ENCODE measurements at places on chromosomes 1 and 21.

DNA sequence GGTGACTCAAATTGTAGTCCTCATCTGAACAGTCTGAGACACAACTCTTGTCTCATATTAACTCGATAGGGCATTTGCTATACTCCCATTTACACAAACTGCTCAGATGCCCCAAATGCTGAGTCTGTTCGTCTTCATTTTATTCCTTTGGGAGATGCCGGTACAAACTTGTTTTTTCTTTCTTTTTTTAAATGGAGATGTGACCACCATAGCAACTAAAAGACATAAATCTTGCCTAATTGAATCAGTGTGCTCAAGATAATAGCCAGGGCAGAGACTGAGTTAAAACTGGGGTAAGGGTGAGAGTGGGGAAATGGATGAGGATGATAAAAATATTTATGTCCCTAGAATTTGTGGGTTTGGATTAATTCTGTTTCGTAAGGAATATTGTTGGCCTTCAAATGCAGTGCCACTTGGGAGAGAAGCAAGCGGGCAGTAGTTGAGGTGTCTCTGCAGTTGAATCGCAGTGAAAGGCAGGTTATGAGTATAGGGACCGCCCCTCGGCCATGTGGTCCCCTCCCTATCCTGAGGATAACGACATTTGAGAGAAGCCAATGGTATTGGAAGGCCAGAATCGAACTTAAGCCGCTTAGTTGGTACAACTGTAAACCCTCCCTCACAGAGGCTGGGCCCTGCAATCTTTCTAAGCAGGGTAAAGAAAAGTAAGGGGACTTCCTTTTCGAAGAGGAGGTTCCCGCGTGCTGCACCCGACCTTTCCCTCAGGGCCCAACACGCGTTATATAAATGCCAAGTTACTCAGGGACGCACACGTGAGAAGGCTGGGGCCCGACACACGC lies 859 bp upstream of the LRRC8B start:
- no peak for DNase-seq

GRCh38 chr1:192904438-192904895 lies 95.6 kb downstream of the RGS2 start:
- peak; percentile 68 for DNase-seq

- DNase-seq = no peak
Observed at GRCh38 chr1:27400082-27400962, 7.9 kb downstream of the GPR3 start.

GRCh38 chr1:66108624-66109023 lies 315.9 kb downstream of the PDE4B start:
- no peak for DNase-seq

GRCh38 chr1:161261261-161262235 lies 3.0 kb downstream of the PCP4L1 start:
- no peak for DNase-seq

GRCh38 chr21:41817228-41817627 lies 50.4 kb upstream of the RIPK4 start:
- peak; percentile 74 for DNase-seq

DNA sequence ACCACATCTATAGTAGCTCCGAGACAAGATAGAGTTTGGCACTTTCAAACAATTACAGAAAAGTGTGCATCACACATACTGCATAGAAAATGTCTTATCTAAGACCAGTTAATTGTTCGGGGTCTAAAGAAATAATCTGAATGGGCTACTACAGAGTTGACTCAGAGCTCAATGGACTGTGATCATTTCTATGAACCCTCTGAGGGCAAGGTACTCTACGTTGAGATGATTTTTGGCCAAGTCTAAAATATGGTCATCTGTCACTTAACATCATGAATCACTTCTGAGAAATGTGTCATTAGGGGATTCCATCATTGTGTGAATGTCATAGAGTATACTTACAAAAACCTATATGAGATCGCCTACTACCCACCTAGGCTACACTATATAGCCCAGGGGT lies 123.5 kb downstream of the SLC44A5 start:
- no peak for DNase-seq

DNA sequence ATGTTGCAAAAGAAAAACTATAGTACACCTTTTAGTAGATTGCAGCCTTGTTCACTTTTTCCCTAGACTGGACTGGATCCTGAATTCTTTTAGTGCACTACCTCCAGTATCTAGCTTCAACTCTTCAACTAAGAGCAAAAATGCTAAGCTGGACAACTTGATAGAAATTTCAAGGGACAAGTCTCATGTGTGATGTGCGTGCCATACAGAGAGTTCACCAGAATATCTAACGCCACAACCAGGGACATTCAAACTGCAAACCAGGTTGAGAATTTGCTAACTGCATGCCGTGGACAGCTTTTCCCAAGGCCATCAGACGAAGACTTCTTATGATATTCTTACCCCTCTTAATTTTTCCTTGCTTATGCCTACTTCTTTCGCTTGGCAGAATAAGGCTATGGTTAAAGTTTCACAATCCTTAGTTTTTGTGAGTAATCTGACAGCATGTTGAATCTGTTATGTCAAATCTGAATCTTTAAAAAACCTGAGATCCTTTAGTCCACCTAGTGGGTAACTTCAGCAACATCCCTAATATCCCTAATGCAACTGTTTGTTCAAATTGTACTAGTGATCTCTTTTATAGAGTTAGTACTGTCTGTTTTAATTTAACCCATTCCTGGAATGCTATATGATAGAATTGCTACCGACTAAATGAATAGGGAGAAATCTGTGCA lies 66.4 kb downstream of the DDAH1 start:
- DNase-seq = peak; percentile 49

- DNase-seq = peak; percentile 60
Observed at GRCh38 chr1:10598389-10598702, 123.6 kb downstream of the PEX14 start.

Measured in fibroblast of skin of scalp (primary cell).